ENCODE measurements at places on chromosomes 6 and 20. TPM values are rescaled to one million over a fixed set of nuclear protein-coding genes. Genes with fewer than 3 reads are reported as not detected.

Gene BAG2
- 3.6 TPM for total RNA-seq

Gene BPIFB1
- total RNA-seq: not detected

Gene HSPA1L
- 0.35 TPM for total RNA-seq

Gene SOBP
- 0.21 TPM for total RNA-seq

Gene SPATA25
- 0.72 TPM for total RNA-seq

Gene SLC52A3
- total RNA-seq: 0.14 TPM

Gene REM1
- total RNA-seq: not detected

Gene ME1
- 16.7 TPM for total RNA-seq

Gene MAS1
- total RNA-seq: not detected

Gene PKHD1
- not detected for total RNA-seq

Gene SLC22A2
- total RNA-seq: not detected

Gene LPIN3
- total RNA-seq: 18.9 TPM

Gene MEA1
- 79.9 TPM for total RNA-seq

Gene TMEM74B
- total RNA-seq: not detected

Gene DDX43
- not detected for total RNA-seq

Gene SNPH
- total RNA-seq: 2.6 TPM

Gene STMND1
- total RNA-seq: not detected

Gene TP53TG5
- total RNA-seq: not detected

Gene RHAG
- total RNA-seq: not detected

Gene FAM184A
- 2.2 TPM for total RNA-seq

Gene RAD21L1
- not detected for total RNA-seq

Gene HSPA12B
- not detected for total RNA-seq

Gene TTK
- 11.9 TPM for total RNA-seq

Gene KATNA1
- 23.2 TPM for total RNA-seq

Gene PXDC1
- 51.4 TPM for total RNA-seq

Gene MYCT1
- not detected for total RNA-seq

Gene PRL
- not detected for total RNA-seq

Gene UNC93A
- not detected for total RNA-seq

Gene ZC2HC1B
- total RNA-seq: not detected

Gene EFCAB8
- total RNA-seq: not detected

Gene CST2
- not detected for total RNA-seq

Gene CRISP3
- total RNA-seq: not detected

Gene ARMH2
- not detected for total RNA-seq

Gene NOTCH4
- total RNA-seq: not detected

Gene LTB
- 0.37 TPM for total RNA-seq

Gene TMC2
- total RNA-seq: not detected

Gene RAET1L
- total RNA-seq: 1.2 TPM
